ENCODE measurements at places on chromosomes 1 and 21. TPM values are rescaled to one million over a fixed set of nuclear protein-coding genes. Genes with fewer than 3 reads are reported as not detected.

GRCh38 chr21:25944672-25945213, 210.0 kb downstream of the GABPA start:
- DNase-seq: no peak

The SLC6A17 gene
- total RNA-seq: not detected

GRCh38 chr1:147062956-147063355, 109.3 kb downstream of the PRKAB2 start:
- no peak for DNase-seq

The GPR37L1 gene
- not detected for total RNA-seq

GRCh38 chr1:229425564-229426159, 8.2 kb downstream of the ACTA1 start:
- no peak for DNase-seq

The BRDT gene
- total RNA-seq: not detected

Measured in A673 (cell line).